AG04450 (cell line): ENCODE measurements at places on chromosomes 2 and 18.

DNA sequence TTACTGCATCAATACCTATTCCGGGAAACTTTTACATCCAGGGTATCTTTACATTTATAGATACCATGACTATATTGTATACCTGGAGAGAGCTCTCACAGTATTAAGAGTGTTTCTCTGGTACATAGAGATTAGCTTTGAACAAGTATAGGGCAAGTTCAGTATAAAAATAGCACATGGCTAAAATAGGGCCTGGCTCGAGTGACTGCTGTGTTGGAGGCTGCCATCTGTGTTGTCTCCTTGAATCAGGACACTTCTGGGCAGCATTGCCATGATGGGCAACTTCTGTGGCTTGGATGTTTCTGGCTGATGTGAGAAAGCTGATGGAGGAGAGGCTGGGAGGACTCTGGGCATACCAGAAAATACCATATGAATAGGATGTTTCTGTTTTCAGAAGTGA lies 18.7 kb downstream of the ARHGAP28 start:
- DNase-seq, result no peak

DNA sequence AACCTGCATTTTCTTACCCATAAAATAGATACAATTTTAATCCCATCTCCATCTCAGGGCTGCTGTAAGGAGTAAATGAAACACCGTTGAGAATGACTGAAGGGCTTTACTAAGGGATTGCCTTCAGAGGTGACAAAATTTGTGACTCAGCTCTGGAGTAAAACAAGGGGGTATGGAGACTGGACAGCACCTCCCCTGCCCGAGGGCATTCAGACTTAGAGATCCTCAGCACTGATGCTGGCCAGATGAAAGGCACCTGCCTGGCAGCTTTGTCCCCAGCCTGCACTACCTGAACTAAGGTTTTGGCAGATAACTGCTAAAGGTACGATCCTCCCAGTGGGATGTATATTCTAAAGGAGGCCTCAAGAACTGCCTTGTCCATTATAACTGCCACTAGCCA lies 105.9 kb upstream of the STPG4 start:
- no peak for DNase-seq

DNA sequence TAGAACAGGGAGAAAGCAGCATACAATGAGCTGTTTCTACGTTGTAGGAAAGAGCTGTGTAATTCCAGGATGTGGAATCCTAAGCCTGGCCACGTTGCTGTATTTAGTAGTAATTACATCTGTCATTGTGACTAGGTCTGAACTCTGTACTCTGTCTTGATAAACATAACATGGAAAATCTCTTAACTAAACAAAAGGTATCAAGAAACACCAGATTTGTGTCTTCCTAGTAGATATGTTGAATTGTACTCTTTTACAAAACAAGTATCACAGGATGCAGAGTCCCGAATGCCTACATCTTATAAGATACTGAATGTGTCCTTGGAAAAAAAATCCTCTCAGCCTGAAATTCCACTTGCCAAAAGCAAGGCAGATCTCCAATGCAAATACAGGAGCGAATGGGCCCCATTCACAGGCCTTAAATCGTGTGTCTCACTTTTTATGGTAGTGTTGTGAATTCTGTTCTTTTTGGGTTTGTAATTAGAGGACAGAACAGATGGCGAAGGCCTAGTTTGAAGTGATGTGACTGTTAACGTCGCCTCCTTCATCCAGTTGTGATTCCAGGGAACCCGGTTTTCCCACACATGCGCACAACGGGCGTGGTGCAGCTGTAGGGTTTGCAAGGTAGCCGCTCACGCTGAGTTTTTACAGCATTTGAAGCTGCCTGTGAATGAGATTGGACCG lies 246.5 kb downstream of the GBX2 start:
- no peak for DNase-seq

DNA sequence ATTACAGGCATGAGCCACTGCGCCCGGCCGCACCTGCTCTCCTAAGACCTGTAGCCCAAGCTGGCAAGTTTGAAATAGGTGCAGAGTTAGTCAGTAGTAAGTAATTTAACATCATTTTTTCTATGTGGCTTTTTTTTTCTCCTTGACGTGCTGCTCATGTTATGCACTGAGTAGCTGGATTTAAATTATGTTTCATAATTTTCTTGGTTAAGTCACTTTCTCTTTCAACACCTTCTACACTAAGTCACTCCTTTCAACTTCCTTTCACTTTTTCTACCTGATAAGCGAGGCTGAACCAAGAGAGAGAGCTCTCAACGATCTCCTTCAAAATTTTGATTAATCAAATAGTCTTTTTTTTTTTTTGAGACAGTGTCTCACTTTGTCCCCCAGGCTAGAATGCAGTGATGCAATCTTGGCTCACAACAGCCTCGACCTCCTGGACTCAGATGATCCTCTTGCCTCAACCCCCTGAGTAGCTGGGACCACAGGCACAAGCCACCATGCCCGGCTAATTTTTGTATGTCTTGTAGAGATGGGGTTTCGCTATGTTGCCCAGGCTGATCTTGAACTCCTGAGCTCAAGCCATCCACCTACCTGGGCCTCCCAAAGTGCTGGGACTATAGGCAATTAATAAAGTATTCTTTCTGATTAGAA lies 13.1 kb downstream of the CASP8 start:
- no peak for DNase-seq

DNA sequence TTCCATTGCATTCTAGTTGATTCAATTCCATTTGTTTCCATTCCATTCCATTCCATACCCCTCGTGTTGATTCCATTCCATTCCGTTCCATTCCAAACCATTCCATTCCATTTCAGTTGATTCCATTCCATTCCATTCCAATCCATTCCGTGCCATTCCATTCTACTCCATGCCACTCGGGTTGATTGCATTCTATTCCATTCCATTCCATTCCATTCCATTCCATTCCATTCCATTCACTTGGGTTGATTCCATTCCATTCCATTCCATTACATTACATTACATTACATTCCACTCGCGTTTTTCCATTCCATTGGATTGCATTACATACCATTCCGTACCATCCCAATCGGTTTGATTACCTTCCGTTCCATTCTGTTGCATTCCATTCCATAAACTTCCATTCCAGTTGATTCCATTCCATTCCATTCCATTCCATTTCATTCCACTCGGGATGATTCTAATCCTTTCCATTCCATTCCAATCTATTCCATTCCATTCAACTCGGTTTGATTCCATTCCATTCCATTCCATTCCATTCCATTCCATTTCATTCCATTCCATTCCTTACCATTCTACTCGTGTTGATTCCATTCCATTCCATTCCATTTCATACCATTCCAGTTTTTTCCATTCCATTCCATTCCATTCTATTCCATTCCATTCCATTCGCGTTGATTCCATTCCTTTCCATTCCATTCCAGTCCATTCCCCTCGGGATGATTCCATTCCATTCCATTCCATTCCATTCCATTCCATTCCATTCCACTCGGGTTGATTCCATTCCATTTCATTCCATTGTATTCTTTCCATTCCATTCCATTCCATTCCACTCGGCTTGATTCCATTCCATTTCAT lies 1140.4 kb downstream of the RPIA start:
- no peak for DNase-seq

GRCh38 chr2:66563473-66563872 lies 128.5 kb downstream of the MEIS1 start:
- DNase-seq, result no peak

DNA sequence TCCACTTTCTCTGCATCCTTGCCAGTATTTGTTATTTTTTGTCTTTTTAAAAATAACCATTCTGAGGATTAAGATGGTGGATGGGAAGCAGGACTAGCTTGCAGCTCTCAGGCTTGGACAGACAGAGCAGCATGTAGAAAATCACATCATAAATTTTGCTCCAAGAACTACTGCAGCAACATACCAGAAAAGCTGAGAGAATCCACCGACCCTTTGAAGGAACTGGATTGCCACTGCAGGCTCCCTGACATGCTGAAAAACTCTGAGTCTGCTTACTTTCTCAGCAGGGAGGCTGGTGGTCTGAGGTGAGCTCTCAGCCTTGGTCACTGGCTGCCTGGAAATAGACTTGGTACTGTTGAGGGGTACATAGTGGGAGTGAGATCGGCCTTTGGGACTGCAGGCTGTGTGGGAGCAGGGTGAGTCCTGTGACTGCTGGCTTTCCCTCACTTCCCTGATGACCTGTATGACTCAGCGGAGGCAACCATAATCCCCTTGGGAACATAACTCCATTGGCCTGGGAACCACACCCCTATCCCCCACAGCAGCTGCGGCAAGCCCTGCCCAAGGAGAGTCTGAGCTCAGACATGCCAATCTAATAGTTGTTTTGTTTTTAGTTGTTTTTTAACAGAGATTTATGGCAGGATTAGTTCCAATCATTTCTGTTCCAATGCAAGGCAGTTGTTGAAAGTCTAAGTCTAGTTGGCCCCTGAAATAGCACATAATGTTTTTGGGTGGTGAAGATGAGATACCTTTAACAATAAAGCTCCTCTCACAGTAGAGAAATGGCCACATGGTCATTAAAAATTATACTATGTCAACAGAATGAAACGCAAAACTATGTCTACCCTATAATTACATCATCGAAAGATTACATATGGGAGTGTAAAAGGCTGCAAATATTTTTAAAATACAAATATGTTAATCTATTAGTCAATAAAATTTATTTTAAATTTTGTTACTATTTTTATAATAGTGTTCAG lies 414.2 kb upstream of the CHAC2 start:
- DNase-seq, result no peak

DNA sequence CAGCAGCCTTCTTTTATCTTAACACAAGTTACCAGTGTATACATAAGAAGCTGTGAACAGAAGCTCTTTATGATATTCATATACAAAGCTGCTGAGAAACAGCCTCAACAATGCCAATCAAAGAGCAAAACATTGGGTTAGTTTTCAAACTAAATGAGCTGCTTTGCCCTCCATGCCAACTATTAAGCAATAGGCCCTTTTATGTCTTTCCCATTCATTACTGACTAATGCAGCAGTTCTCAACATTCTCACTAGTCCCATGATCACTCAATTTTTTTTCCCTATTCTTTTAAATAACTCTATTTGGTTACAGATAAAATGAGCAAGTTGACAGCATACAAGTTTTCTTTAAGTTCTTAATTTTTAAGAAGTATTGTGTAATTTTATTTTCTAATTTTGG lies 57.9 kb upstream of the FRZB start:
- DNase-seq, result no peak
